ENCODE measurements at places on chromosomes 2 and 18. TPM values are rescaled to one million over a fixed set of nuclear protein-coding genes. Genes with fewer than 3 reads are reported as not detected.

Gene NEU2
- not detected for total RNA-seq

- DNase-seq, result peak; percentile 59
These were observed 65.7 kb downstream of the SPRED2 start for GRCh38 chr2:65366595-65367125.

- DNase-seq, result no peak
These were observed 1154.4 kb downstream of the DPP10 start for GRCh38 chr2:115596659-115597375.

GRCh38 chr2:183063083-183063482 is 15.5 kb upstream of the DUSP19 start:
- no peak for DNase-seq

GRCh38 chr2:108377401-108377800 is 353 bp upstream of the SULT1C4 start:
- DNase-seq, result no peak

DNA sequence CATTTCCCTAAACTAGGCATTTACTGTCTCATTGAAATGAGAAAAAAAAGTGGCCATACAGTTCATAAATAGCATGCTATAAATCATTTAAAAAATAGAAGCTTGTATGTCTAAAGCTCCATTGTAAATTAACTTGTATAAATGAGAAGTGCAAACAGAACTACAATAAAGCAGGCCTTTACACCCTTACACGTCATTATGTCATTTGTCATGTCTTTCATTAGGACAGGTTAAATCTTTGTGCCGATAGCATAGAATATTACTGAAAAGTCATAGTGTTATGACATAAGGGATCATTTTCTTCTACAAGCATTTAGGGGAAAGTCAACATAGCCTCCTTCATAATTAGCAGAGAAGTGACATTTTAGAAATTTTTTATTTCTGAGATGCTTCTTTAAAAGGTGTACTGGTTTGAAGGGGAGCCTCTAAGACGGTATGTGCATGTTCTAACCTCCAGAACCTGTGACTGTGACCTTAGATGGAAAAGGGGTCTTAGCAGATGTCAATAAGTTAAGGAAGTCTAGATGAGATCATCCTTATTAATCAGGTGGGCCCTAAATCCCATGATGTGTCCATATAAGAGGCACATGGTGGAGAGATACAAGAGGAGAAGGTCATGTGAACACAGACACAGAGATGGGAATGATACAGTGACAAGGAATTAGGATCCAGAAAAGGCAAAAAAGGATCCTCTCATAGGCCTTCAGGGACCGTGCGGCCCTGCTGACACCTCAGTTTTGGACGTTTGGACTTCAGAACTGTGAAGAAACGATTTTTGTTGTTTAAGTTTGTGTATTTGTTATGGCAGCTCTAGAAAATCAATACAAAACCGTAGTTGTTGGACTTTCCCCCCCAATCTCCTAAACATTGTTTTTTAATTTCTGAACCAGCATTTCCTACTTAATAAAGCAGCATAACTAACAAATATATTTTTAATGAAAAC is 863.7 kb downstream of the MBD2 start:
- DNase-seq, result no peak

Gene NEU4
- not detected for total RNA-seq

DNA sequence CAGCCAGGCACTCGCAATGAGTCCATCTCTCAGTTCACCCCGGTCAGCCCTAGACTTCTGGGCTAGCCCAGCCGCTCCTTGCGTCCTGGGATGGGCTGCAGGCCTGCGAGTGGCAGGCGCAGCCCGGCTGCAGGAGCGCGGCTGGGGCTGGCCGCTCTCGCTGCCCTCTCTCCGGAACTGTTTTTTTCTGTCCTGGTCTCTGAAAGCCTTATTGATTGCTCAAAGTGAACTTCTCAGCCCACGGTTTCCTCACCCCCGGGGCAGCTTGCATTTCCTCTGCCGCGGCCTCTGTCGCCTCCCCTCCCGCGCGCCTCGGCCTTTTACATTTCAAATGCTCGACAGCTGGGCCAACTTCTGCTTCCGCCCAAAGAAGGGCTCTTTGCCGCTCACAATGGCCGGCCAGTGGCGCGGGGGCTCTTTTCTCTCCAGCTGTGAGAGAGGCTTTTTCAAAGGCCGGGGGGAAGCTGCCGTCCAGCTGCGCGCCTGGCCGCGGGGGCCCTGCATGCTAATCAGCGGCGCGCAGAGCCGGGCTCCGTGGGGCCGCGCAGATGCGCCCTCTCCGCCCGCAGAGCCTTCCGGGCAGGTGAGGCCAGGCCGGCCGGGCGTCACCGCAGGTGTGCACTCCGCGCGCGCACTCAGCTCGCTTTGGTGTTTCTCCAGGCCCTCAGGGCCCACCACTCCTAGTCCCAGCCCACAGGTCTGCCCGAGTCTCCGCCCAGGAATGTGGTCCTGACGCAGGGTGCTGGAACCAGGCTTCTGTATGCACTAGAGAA is 513.8 kb downstream of the RNF144A start:
- DNase-seq, result peak; percentile 87

GRCh38 chr2:39266916-39267434 is 23.2 kb upstream of the CDKL4 start:
- DNase-seq, result no peak

DNA sequence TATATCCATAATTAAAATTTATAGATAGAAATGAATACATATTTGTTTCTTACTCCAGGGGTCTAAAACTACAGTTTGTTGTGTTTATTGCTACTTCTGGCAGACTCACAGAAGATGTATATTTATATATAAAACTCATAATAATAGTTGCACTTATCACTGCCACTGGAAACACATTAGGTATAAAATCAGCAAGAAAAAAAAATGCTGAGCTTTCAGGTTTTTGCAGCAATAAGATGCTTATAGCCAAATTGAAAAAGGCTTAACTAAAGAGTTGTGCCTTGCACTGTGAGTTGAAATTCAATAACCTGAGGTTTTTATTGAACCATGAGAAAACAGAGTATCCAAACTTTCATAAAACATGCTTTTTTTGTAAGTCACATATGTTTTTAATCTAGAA is 623.9 kb upstream of the CRIM1 start:
- DNase-seq, result no peak

Gene SLC9A4
- total RNA-seq, result 0.18 TPM

Gene KLHL41
- 0.12 TPM for total RNA-seq

- no peak for DNase-seq
These were observed 344.1 kb upstream of the REG3G start for GRCh38 chr2:78681386-78681785.

Gene RUFY4
- total RNA-seq, result 1.4 TPM

- no peak for DNase-seq
These were observed 504.2 kb downstream of the ARHGAP15 start for GRCh38 chr2:143633419-143633818.

DNA sequence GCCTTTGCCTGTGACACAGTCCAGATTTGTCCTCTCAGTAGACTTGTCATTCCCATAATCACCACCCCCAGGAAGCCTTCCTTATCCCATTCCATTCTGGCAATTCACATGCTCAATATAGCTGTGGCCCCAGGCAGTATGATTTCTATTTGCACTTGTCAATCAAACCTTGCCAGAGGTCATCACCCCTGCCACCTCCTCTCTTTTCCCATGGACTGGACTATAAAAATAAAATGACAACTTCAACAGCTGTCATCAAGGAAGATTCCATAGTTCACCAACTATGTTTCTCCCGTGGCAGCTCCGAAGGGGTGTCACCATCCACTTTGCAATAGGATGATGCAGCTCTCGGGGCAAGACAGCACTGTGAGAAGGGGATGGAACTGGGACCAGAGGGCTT is 255.7 kb downstream of the CELF4 start:
- no peak for DNase-seq

GRCh38 chr2:211351987-211352386 is 795.6 kb downstream of the CPS1 start:
- no peak for DNase-seq

GRCh38 chr2:203492965-203493364 is 42.1 kb downstream of the RAPH1 start:
- no peak for DNase-seq

Gene CRYGD
- total RNA-seq, result not detected

DNA sequence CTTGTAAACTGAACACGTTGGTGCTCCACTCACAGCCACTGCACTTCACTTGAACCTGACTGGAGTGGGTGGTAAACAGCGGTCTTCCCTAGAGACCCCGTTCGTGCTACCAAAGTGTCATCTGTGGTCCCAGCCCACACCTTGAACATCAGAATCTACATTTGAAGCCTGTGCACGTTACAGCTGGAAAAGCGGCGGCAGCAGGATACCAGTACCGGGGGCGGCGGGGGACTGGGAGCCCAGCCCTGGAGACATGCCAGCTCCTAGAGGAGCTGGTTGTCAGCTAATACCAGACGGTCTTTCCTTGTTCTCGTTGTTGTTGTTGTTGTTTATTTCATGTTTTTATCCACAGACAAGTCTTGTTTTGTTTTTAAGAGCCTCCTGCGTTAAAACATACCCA is 156.7 kb downstream of the WDSUB1 start:
- no peak for DNase-seq

Gene NFU1
- total RNA-seq, result 40.9 TPM

Gene SETBP1
- 25.2 TPM for total RNA-seq

Gene CNTNAP5
- not detected for total RNA-seq

- DNase-seq, result no peak
These were observed 432.2 kb upstream of the HNRNPA3 start for GRCh38 chr2:176780348-176780747.

DNA sequence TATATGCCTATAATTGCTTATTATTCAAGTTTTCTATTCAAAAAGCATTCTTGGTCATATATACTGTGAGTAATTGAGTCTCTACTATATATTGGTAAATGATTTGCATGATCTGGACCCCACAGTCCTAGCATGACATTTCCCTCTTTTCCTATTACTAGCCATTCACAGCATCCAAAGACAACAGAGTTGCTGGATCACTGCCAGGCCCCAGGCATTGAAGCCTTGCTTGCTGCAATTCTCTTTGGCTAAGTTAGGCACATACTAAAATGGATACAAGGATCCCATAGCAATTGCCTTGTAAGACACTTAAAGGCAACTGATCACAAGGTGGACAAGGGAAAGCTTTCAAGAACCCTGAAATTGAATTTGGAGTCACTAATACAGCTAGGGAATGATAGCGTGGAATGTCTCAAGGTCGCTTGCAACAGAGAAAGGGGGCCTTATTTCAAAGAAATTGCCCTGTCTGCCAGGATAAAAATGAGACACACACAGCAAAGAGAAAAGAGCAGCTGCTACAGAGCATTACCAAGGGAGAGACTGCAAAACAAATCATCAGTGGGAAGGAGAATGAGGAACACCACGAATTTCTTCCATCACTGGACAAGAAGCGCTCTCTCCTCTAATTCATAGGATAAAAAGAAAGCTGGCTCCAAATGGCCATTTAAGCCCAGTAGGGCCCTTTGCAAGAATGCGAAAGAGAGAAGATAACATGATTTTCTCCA is 77.1 kb upstream of the EPHA4 start:
- no peak for DNase-seq

GRCh38 chr2:227488045-227488444 is 16.1 kb downstream of the AGFG1 start:
- no peak for DNase-seq
